ENCODE measurements at places on chromosomes 12 and 14.
A peak's percentile ranks its signal among the peaks of the same experiment; 100 is the strongest.

GRCh38 chr14:72525087-72525915 is 368.6 kb downstream of the DPF3 start:
- no peak for DNase-seq

- no peak for DNase-seq
Measured at GRCh38 chr12:50924131-50924438, 28.3 kb upstream of the HIGD1C start.

- no peak for DNase-seq
Measured at GRCh38 chr14:35849122-35849521, 23.0 kb downstream of the BRMS1L start.

GRCh38 chr12:47891356-47891755 is 13.4 kb downstream of the VDR start:
- no peak for DNase-seq

GRCh38 chr12:89185889-89186288 is 166.4 kb downstream of the DUSP6 start:
- no peak for DNase-seq

DNA sequence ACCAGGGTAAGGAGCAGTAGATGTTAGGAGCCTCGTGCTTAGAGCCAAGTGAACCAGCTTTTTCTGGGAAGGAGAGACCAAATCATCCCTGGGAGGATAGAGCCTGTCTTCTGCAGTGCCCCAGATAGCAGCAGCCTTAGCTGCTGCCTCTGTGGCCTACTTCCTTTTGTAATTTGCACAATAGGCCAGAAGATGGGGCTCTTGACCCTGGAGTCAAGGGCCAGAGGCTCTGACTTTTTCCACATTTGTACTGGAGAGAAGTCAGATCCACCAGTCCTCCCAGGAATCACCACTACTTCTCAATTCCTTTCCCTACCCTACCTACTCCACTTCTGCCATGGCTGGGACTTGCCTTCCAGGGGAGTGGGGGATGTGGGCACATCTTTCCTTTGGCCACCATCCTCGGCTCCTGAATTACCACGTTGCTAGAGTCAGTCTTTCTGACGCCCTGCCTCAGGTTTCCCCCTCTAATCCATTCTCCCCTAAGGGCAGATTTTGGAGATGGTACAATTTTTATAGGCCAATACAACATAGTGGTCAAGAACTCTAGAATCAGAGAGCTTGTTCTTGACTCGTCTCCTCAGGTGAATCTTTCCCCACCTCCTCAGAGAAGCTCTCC is 3.3 kb upstream of the SLC4A8 start:
- peak; percentile 75 for DNase-seq
